ENCODE measurements at places on chromosomes 12 and 14. TPM values are rescaled to one million over a fixed set of nuclear protein-coding genes. Genes with fewer than 3 reads are reported as not detected.

DNA sequence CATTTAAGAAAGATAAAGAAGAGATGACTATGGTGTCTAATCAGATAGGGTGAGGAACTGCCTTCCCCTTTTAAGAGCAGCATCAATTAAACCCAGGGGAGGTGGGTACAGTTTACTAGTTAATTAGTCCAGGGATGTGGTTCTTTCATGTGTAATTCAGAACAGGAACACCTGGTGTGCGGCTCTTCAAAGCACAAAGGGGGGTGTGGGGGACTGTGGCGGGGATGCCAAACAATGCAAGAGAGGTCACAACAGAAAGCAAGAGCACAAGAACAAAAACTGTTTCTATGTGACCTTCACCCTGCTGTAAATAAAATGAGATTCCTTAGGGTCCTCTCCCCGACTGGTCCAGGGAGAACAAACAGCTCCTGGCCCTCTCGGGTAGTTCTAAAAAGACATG lies 183.9 kb upstream of the SOX5 start:
- DNase-seq, result peak; percentile 76

DNA sequence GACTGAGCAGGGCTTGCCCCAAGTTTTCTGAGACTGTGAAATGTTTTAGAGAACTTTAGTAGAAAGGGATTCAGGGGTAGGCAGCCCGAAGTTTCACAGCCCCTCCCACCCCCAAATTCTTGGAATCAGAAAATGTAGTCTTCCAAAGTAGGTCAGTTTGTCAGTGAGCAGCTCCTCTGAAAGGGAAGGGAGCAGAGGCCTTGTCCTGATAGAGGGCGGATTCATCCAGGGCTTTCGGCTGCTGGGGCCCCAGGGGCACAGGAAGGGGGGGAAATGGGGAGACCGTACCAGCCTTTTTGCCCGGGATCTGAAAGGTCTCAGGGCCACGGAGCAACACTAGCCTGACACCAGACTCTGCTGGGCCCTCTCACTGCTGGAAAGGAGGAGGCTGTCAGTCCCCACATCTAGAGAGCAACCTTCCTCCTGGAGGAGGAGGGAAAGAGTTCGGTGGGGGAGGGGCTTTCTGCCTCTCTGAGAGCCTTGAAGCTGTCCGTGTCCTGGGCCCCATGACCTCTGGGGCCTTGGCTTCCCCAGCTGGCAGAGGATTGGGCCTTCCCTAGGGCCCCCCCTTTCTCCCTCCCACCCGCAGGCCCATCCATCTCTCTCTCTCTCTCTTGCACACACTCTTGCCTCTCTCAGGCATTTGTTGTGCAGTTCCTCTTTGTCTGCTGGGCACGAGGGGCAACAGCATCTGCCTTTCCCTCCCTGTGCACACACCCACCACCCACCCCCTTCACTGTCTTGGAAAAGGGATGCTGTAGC lies at the start of gene IKZF4:
IKZF4 (plus strand) TSS at position 621 of the 762 bp plus-strand sequence. CDS start 451 bp downstream, outside the sequence.
- peak; percentile 80 for DNase-seq

Gene GPR68
- 0.84 TPM for total RNA-seq

DNA sequence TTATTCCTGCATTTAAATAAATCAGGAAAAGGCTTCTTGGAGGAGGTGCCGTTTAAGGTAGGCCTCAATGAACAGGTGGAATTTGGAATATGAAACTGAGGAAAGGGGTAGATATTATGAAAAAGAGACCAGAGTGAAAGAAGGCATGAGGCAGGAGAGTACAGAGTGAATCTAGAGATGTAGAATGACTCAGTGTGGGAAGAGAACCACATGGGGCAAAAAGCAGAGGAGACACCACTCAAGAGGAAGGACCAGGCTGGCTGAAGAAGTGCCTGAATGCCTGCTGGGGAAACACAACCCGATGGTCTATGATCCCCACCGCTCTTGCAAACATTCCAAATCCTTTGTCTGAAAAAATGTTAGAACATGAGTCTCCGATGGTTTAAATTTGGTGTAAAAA lies 1134.1 kb downstream of the VRK1 start:
- no peak for DNase-seq

Gene HOXC12
- not detected for total RNA-seq

GRCh38 chr14:23057757-23058653 lies 685 bp upstream of the CDH24 start:
- peak; percentile 95 for DNase-seq

Gene SERPINA10
- total RNA-seq, result not detected

Gene RPS6KA5
- 6.1 TPM for total RNA-seq

- no peak for DNase-seq
Measured at GRCh38 chr12:97781342-97781741, 318.7 kb downstream of the RMST start.

Gene SPIC
- not detected for total RNA-seq

Data from neural progenitor cell (in vitro differentiated cells).